ENCODE measurements at places on chromosomes 7 and 10.

- no peak for DNase-seq
Measured at GRCh38 chr7:31835471-31835870, 148.5 kb downstream of the PPP1R17 start.

DNA sequence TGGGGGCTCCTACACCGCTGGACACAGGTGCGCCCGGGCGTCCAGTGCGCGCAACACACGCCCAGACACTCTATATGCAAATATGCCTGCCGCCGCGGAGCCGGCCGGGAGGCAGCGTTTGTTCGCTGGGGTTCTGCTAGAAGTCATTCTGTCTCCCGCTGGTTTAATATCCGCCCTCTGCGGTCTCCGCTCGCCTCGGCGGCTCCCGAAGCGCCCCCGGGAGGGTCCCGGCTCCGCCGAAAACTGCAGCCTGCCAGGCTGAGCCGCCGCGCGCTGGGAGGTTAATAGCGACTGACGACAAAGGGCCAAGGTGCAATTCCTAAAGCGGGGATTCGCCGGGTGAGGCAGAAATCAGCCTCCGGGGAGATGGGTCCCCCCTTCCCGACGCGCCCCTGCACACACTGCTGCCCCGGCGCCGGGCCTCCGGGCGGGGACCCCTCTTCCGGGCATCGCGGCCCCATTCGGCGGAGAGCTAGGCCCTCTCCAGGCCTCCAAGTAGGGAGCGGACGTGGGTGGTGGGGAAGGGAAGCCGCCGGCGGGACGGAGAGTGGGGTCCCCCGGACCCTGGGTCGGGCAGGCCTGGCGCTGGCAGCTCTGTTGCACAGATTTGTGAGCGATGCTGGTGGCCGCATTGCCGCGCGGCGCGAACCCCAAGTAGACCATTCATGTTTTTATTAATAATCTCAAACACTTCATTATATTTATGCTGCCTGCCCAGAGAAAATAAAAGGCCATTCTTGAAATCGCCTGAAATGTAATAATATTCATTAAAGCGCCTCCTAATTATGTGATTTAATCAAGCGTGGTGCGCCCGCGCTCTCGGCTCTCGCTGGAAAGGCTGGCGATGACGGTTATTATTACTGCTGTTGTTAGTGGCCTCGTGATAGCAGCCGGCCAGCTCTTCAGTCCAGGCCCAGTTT, 9.1 kb downstream of the EN2 start:
- peak; percentile 33 for DNase-seq

- no peak for DNase-seq
Measured at GRCh38 chr7:157596881-157597280, 260.1 kb downstream of the DNAJB6 start.

DNA sequence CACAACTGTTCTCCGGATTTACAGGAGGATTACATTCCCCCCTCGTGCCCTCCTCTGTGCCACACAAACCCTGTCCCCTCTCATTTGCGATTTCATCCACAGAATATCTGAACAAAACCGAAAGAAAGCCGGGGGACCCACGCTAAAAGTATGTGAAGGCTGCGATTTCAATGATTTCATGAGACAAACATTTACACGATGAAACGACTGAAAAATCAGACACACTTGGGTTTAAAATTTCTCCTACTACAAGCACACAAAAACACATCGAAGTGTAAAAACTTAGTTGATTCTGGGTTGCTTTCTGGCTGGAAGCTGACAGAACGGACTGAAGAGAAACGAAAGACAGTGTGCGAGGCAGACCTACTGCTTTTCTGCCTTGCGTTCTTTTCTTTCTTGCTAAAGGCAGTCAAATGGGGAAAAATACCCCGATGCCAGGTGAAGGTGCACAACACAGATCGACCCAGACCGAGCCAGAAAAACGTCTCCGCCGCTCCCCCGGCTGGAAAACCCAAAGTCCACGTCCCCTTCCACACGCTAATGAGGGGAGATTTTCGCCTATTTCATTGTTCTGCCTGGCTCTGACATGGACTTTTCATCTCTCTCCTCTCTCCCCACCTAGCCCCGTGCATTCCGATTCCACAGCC, 1.2 kb downstream of the HIPK2 start:
- DNase-seq: no peak

- no peak for DNase-seq
Measured at GRCh38 chr10:55397777-55398496, 596.9 kb upstream of the PCDH15 start.

DNA sequence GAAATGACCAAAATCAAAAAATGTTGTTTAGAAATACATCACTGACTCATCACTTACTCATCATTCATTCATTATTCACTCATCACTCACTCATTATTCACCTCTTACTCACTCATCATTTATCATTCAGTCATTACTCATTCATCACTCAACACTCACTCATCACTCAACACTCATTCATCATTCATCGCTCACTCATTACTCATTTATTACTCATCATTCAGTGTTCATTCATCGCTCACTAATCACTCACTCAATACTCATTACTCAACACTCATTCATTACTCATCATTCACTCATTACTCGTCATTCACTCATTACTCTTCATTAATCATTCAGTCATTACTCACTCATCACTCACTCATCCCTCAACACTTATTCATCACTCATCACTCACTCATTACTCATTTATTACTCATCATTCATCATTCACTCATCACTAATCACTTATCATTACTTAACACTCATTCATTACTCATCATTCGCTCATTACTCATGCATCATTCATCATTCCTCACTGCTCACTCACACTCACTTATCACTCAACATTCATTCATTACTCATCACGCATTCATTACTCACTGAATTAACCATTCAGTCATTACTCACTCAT, 238.5 kb downstream of the ADARB2 start:
- DNase-seq: no peak

DNA sequence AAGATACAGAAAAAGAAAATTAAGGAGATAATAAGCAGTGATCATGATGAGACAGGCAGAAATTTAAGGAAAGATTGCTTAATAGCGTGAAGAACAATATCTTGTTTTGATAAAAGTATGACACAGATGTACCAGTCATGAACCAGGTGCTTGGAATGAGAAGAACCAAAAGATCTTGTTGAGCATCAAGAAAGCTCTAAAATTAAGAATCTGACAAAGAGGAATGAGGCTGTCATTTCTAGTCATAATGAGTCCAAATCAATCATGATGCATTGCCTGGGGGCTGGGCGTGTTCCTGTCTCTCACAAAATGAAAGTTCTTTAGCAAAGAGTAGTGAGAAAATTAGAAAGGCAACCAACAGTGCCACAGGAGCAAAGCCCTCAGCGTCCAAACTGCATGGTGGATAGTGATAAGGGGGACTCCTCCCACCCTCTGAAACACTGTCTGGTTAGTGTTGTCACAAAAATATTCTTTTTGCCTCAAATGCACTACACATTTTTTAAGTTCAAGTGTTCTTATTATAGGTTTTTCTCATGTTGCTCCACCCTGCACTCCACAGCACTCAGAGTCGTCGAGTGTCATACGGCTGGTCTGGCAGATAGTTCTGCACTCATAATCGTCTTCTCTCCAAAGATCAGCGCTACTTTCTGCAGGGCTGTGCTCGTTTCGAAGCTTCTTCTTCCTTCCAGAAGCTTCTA, 439.6 kb downstream of the TNS3 start:
- DNase-seq: no peak

- DNase-seq: no peak
Measured at GRCh38 chr10:2813286-2813685, 254.1 kb upstream of the PFKP start.

- DNase-seq: no peak
Measured at GRCh38 chr7:38013246-38013645, 92.8 kb downstream of the EPDR1 start.

DNA sequence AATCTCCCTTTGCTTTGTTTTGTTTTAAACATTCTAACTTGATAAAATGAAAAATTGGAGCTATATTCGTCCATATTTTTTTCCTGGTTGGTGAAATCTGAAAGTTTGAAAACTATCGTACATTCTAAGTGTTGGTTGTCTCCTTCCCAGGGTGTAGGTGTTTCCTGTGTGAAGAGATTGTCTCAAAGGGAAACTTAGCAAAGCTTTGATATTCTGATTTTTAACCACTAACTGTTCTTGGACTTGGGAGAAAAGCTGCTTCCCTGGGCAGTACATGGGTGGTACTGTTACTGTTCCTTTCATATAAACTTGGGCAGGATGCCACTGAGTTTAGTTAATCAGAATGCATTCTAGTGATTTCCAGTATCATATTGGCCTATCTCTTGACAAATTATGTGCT, 253.5 kb upstream of the LRGUK start:
- no peak for DNase-seq

- DNase-seq: no peak
Measured at GRCh38 chr10:71692598-71693306, 26.8 kb downstream of the C10orf105 start.

DNA sequence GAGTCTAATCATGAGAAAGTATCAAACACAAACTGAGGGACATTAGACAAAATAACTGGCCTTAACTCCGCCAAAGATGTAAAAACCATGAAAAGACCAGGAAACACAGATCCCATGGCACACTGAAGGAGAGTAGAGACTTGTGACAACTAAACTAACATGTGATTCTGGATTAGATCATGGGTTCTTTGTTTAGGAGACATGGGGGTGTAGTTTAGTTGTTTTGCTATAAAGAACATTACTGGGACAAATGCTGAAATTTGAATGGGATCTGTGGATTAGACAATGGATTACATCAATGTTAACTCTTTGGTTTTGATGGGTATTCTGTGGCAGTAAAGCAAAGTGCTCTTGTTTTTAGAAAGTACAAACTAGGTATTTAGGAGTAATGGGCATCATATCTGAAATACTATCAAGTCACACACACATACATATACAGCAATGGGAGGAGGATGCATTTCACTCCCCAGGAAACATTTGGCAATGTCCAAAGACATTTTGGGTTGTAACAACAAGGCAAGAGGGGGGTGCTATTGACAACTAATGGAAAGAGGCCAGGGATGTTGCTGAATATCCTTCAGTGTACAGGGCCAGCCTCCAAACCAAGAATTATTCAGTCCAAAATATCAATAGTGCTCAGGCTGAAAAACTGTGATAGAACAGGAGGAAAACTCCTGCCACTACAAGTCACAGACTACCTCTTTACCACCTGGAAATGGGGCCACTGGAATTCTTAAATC, 32.4 kb downstream of the WAPL start:
- DNase-seq: no peak

DNA sequence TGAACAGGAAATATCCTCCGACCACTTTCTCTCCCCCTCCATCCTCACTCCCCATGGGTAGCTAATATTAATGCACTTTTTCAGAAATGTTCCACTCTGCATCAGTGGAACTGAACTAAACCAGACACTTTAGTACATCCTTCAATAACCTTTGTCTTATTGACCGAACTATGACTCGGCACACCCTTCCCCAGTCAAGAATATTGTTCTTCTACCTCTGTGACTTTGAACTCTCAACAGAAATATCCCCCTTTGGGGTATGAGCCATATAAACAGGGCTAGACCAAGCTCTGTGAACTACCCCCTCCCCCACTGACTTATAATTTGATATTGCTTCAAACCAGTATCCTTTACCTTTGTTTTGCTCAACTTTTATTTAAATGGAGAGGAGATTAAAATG, 57.9 kb upstream of the CAPZA2 start:
- DNase-seq: no peak

- DNase-seq: no peak
Measured at GRCh38 chr10:98488669-98489430, 42.1 kb upstream of the HPS1 start.

- no peak for DNase-seq
Measured at GRCh38 chr10:74530981-74531380, 295.4 kb upstream of the KAT6B start.

GRCh38 chr10:72333112-72334015, 21.4 kb downstream of the DNAJB12 start:
- DNase-seq: no peak

DNA sequence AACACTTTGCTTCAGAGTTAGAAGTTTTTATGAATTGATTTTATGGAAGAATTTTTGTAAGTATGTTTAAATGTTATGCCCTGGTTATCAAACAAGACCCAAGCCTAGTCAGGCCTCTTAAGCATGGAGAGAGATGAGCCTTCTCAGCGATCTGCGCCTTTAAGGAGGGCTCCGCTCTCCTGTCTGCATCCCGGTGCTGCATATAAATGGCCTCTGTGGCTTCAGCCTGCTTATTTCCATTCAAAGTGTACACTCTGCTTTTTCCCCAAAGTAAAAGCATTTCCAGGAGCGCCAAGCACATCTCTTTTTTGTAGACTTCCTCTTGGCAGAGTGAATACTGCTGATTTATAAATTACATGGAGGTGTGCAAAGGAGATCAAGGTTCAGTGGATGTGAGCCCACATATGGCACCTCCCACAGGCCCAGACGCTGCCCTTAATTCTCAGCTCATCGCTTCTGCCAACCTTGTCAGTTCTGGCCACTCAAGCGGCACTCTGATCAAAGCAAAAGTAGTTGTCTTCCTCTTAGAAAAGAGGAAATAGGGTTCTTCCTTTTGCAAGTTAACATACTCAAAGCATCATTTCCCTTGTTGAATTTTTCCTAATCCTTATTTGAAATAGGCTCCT, 70.0 kb upstream of the SFMBT2 start:
- DNase-seq: no peak

DNA sequence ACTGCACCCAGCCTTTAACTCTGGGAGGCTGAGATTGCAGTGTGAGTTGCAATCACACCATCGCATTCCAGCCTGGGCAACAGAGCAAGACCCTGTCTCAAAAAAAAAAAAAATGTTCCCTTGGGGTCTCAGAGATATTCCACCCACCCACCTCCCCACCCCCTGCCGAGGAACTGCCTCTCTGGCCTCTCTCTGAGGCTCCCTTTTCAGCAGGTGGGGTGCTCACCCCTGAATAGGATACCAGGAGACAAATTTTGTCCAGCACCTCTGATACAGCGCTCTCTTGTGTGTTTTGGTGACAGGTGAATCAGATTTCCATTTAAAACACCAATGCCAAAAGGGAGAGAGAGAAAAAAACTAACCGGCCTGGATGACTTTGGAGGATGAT, 92.6 kb upstream of the KIF5B start:
- DNase-seq: no peak

- peak; percentile 44 for DNase-seq
Measured at GRCh38 chr7:22559829-22560489, 60.0 kb upstream of the STEAP1B start.

DNA sequence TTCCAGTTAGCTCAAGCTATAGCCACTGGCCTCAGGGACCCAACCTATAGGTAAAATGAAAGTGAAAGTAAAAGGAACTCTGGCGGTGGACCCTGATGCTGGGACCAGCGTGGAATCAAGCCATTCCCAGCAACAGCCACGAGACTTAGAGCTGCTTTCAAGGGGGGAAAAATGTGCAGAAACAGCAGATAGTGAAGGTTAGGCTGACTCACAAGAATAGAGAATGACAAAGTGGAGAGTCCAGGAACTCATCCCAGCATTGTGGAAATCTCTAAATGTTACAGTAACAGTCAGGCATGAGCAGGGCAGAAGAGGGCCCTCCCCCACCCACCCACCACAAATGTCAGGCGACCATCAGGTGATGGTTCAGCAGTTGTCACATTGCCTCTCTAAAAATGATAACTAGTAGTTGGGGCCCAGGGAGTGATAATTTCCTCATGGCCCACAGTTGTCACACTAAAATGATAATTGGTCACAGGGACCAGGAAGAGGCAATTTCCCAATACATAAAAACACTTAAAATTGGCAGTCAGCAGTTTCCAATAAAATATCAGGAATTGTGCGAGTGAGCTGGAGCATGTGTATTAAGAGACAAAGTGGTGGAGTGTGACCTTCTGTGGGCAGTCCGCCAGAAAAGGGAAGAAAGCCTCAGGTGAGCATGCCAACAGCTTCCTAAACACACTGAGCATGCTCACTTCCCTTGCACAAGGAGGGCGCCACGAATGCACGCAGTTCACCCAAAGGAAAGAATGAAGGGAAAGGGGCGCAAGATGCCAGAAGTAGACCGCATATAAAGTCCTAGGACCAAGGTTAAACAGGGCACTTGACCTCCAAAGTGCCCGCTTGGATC, 129.8 kb upstream of the PPP1R3A start:
- no peak for DNase-seq

Measured in stimulated activated CD8-positive, alpha-beta memory T cell treated with anti-CD3 and anti-CD28 coated beads, Interleukin-4, amount 100 ng/mL, for 24 hours (primary cell).